Activated CD4-positive, alpha-beta memory T cell treated with anti-CD3 and anti-CD28 coated beads for 36 hours (primary cell): ENCODE measurements at places on chromosomes 3 and 15.

DNA sequence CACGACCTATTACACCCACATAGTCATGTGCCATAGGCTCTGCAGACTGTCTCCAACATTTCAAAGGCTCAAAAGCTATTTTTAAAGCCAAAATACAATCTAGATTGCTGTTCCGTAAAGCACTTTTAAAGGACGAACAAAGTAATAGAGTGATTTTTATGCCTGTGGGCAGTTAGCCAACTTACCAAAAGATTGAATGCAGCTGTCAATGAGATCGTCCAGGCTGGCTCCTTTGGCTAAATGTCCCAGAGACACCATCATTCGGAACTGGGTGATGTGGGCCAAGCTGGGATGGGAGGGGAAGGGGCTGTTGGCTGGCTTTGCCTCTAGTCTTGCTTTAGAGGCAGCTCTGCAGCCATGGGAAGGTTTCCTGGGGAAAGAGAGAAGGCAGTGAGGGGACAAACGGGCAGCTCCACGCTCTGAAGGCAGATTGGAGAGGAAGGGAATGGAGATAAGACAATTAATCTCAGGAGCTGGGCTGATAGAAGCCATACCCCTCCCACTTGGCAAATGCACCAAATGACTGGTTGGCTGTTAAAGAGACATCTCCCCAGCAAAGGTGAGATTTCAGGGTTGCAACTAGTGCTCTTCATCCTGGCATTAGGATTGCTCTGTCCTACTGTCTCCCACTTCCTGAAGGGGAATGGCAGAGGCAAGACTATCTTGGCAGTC lies 4.8 kb downstream of the RASGRP1 start:
- DNase-seq = peak; percentile 45

DNA sequence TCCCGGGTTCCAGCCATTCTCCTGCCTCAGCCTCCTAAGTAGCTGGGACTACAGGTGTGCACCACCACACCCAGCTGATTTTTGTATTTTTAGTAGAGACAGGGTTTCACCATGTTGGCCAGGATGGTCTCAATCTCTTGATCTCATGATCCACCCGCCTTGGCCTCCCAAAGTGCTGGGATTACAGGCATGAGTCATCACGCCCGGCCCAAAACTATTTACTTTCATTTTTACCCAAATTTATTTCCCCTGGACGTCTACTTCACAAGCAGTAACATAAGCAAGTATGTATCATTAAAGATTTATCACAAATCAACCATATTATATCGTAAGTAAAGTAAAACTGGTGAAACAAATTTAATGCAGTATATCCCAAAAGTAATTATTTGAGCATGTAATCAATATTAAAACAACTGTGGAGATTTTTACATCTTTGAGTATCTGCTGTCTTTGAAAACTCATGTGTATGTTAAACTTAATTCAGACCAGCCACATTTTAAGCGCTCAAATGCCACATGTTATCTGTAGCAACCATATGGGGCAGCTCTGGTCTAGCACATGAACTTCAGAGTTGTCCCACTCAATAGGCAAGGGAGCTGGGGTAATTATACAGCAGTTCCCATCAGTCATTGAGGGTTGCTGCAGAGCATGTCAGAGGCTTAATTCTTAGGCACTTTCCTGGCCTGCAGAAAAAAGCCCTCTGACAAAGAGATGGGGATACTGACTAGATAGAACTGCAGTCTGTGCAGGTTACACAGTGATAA lies 185.7 kb upstream of the CTDSPL start:
- no peak for DNase-seq

DNA sequence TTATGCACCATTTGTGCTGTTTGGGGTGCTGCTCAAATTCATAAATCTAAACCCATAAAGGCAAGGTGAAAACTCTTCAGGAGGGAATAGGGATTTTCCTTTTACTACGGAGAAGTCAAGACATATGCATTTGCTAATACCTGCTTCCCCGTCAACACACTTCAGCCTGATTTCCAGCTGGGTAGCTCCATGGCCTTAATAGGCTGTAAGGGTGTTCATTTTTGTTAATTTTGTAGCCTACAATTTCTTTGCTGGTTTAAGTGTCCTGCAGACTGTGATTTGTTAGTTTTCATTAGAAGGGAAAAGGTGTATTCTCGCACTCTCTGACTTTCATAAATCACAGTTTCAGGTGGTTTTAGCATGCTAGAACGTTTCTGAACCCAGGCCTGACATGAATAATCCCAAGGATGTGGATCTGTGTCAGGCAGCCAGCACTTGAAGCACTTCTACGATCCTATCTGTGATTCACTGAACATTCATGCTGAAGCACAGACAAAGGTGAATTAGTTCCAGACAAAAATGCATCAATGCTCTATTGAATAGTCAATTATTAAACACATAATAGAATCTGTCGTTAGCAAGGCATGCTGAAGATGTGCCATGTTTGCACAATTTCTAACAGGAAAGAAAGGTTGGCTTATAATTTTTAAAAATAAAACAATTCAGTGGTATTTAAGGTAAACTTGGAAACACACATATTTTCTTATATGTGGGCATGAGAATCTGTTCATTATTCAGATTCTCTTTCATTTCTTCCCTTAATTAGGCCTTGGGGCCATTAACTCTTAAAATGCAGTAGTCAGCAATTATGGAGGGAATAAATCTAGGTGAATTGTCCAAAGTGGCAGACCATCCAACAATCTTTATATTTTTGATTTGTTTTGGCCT lies 17.9 kb upstream of the NMNAT3 start:
- DNase-seq = no peak

GRCh38 chr3:113736548-113737089 lies 9.4 kb downstream of the NAA50 start:
- DNase-seq = peak; percentile 19

DNA sequence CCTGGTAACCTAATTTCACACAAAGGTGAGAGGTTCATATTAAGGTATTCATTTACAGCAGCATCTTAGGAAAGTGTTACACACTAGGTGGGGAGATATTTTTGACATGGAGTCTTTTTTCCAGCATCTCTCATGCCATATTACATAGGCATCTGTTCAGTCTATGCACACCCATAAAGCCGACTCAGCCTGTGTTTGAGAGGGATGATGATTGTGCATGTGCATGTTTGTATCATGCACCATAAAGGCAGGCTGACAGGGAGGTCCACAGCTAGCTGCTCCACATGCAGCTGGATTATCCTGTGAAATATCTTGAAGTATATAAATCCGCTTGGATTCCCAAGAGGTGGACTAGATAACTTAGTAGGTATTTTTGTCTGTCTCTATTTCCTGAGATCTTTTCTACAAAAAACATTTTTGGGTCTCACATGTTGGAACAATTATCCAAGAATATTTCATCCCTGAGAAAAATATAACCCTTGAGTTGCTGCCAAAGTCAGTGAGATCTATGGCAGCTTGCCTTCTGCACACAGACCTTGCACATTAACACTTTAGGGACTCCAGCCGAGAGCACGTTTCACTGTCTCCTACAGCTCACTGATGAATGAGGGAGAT lies 288.4 kb upstream of the DPH6 start:
- DNase-seq = no peak

DNA sequence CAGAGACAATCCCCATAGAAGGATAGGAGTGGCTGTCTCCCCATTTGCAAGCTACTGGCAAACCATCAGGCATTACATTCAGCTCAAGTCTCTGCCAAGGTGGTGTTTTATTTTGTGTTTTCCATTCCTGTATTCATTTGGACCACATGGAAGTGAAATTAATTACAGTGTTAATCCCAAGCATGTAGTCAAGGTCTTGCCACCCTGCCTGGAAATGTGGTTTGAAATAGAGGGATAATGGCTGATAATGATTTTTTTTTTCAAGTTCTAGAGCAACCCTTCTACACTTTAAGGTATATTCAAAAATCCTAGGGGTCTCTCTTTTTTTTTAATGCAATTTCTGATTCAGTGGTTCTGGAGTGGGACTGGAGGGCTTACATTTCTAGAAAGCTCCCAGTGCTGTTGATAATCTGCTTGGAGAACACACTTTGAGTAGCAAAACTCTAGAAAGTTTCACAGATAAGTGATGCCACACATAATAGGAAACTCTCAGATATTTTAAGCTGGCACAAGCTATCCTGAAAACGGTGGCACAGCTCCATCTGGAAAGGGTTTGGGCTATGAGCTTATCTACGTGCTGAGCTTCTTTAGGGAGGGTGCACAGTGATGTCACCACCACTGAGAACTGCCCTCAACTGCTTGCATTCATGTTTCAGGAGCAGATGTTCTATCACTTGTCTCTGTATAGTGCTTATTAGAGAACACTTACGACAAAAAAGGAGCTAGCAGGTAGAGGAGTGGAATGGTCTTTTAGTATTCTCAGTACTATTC lies 140.1 kb upstream of the IL12A start:
- no peak for DNase-seq

- no peak for DNase-seq
Measured at GRCh38 chr15:91710080-91710698, 143.3 kb upstream of the SLCO3A1 start.

- DNase-seq = no peak
Measured at GRCh38 chr15:85049805-85050204, 68.1 kb downstream of the PDE8A start.

- DNase-seq = no peak
Measured at GRCh38 chr3:14373753-14374376, 28.5 kb upstream of the SLC6A6 start.

GRCh38 chr15:47568030-47568429 lies 149.3 kb upstream of the SEMA6D start:
- no peak for DNase-seq

DNA sequence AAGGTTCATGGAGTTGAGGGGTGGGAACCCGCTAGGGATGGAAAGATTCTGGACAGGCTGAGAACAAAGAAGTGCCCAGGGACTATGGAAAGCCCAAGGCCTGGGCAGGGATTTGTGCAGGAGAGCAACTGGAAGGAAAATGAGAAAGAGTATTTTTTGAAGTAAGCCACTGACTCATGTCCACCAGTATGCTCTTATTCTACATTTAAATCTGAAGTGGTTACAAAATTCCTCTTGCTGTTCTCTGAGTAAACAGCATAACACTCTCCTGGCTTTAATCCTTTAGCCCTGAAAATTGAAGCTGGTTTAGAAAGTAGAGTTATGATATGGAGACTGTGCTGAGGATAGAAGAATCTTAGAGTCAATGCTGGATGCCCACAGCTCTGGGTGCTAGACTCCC lies 165.2 kb downstream of the ISL2 start:
- DNase-seq = no peak

DNA sequence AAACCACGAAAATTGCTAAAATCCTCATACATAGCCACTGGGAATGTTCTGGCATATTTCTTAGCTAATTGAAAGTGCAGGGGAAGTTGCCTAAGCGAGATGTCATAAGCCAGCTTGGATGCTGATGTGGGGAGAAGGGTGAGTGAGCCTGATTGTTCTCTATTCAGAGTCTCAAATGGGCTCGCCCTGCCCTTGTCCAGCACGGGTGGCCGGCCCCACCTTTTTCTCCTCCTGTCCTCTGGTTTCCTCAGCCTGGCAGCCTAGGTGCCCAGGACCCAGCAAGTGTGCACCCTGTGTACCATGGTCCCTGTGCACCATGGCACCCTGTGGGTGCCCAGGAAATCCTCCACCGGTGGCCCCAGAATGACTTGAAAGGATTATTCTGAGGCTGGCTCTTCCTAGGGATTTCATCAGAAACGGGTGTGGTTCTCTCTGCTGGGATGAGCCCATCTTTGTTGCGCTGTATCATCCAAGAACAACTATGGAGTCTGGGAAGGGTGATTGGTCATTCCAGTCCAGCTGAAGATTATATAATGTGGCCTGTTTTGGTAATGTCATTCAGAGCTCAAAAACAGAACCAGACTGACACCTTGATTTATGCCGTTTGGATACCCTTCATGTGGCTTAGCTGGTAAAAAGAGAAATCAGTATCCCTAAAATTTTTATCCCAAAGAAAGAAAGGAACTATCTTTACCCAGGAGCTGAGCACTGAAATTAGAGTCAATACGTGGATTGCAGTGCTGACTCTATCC lies 150.8 kb upstream of the BHLHE40 start:
- no peak for DNase-seq

- no peak for DNase-seq
Measured at GRCh38 chr3:111872979-111873378, 13.9 kb downstream of the PHLDB2 start.

GRCh38 chr3:177836671-177837070 lies 639.4 kb upstream of the TBL1XR1 start:
- DNase-seq = no peak

DNA sequence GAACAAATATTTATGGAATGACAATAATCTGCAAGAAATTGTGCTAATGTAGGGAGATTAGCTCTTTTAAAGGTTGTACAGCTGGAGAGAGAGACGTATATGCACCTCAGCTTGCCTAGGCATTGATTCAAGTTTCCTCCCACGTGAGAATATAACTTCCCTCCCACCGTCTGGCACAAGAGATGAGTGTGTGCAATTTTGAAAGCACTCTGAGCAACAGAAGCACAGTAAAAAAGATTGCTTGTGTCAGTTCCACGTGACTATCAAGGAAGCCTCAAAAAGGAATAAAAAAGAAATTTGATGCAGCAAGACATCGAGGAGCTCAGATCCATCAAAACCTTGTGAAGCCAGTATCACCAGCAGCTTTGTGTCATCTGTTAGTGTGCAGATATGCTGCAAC lies 435.3 kb downstream of the TUSC7 start:
- DNase-seq = no peak

GRCh38 chr3:147407114-147407497 lies 763 bp upstream of the ZIC4 start:
- no peak for DNase-seq

- no peak for DNase-seq
Measured at GRCh38 chr15:38377636-38378035, 76.3 kb upstream of the FAM98B start.

- DNase-seq = no peak
Measured at GRCh38 chr3:191563722-191564121, 102.8 kb downstream of the PYDC2 start.

DNA sequence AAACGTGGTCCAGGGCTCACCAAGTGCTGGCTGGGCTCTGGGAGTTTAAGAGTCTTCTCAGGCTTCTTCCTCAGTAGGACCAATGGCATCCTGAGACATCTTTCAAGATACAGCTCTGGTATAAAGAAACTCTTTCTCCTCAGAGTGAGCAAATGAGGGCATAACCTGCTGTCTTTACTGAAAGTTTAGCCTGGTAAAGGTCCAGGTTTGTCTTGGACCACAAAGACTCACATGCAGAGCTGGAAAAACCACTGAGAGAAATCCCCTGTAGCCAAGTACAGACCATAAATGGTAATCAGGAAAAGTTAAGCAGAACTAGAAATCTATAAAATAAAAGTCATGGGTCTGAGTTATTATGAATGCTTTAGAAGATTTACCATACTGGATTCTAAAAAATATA lies 23.1 kb downstream of the CD47 start:
- DNase-seq = no peak

GRCh38 chr3:173753593-173753992 lies 356.0 kb downstream of the NLGN1 start:
- no peak for DNase-seq

- DNase-seq = no peak
Measured at GRCh38 chr15:31106495-31107300, 5.2 kb upstream of the TRPM1 start.

DNA sequence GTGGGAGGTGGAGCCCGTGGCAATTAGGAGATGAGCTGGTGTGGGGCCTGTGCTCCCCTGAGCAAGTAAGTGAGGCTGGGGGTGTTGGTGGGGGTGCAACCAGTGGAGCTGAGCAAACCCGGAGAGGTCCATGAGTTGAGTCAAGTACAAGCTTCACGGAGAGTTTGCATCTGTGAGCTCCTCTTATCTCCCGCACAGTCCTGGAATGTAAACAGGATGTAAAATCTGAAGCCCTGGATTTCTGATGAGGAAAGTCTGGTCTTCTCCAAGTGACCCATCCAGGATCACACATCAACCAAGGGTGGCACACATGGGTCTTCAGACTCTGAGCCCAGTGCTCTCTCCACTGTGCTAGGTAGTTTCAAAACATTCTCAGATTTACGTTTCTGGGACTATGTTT lies 67.8 kb downstream of the LSM3 start:
- no peak for DNase-seq
